ENCODE measurements at places on chromosomes 1 and 21.

- DNase-seq = no peak
Measured at GRCh38 chr1:206023695-206024094, at the start of gene CTSE. CTSE (minus strand) TSS chr1:206023895; CDS start chr1:206023791, 104 bp downstream.

- DNase-seq = no peak
Measured at GRCh38 chr1:212952641-212952976, 2.3 kb downstream of the VASH2 start.

GRCh38 chr1:21622466-21623315 lies 46.5 kb downstream of the RAP1GAP start:
- DNase-seq = no peak

DNA sequence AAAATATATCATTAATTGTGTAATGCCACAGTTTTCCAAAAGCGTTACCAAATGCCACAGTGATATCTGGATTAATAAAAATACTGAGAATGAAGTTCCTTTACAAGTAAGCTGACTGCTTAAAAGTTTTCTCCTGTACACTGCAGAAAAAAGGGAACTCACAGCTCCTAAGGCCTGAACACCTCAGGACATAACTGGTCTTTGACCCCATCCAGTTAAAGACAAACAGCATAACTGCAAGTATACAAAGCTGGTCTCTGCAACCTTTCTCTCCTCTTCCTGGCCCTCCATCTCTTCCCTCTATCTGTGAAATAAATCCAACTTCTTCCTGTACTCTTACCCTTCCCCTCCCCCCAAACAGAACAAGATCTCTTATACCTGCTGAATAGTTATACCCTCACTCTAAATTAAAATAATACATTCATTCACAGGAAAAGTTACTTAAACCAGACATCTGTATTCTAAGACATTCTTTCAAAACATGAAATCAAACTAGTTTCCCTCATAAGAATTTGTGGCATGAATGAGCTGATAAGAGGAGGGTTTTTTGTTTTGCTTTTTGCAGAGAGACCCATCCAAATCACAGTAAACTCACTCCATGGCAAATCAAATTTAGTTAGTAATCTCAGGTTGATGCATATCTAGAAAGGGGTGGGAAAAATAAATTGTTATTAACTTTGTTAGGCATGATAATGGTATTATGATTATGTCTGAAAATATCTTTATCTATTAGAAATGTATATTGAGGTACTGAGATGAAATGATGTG lies 2.9 kb downstream of the DIPK1A start:
- no peak for DNase-seq

DNA sequence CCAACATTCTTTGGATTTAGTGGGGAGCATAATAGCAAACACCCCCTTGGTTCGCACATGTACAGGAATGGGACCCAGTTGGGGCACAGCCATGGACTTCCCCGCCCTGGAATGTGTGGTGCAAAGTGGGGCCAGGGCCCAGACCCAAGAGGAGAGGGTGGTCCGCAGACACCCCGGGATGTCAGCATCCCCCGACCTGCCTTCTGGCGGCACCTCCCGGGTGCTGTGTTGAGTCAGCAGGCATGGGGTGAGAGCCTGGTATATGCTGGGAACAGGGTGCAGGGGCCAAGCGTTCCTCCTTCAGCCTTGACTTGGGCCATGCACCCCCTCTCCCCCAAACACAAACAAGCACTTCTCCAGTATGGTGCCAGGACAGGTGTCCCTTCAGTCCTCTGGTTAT lies 21.8 kb downstream of the UQCRHL start:
- no peak for DNase-seq

DNA sequence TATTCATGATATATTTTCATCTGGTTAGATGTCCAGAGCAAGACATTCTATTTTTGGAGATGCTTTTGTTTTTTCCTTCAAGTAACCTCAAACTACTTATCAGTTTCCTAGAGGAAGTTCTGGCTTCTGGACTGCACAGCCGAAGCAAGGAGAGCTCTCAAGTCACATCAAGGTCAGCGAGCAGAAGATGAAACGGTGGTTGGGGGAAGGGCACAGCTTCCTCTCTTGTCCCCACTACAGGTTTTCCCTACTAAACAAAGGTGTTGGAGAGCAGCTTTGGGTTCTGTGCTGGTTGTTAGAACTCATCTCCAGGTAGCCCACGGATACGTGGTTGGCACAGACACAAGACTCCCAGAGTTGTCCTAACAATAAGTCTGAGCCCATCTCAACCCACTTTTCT lies 5.1 kb upstream of the PLEKHO1 start:
- DNase-seq = no peak

- DNase-seq = no peak
Measured at GRCh38 chr1:34829250-34829649, 30.3 kb downstream of the SMIM12 start.

- peak; percentile 3 for DNase-seq
Measured at GRCh38 chr1:187313115-187313514, 484.4 kb downstream of the PLA2G4A start.
